Stimulated activated CD4-positive, alpha-beta T cell treated with anti-CD3 and anti-CD28 coated beads, Interleukin-4, amount 100 ng/mL, for 48 hours (primary cell): ENCODE measurements at places on chromosomes 16 and 17.
A peak's percentile ranks its signal among the peaks of the same experiment; 100 is the strongest.

DNA sequence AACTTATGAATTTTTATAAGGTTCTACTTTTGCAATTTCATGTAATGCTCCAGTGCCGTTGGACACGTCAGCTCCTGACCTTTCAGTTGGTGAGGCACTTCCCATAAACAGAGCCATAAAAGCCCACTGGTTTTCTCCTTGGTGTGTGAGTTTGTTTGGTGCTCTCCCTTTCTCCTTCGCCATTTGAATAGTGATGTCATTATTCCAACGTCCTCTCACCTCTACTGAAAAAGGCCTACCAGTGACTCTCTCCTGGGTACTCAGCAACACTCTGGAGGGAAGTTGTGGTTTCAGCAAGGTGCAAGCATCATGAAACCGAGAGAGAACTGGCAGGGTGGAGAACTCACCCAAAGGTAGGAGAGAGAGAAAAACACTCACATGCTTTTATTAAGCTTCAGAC, 29.6 kb upstream of the HNF1B start:
- peak; percentile 22 for DNase-seq

DNA sequence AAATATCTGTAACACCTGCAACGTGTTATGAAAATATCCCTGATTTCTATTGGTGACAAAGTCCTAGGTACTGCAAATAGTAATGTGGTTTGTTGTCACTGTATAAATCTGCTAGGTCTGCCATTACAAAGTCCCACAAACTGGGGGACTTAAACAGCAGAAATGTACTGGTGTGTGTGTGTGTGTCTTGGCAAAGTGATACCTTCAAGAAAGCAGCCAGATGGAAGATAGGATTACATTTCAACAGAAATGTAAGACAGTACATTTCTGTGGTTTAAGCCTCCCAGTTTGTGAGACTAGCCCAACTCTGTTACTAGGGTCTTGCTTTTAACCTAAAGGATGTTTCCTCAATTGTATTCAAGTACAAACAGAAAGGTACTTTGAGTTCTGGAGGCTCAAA, 531.7 kb downstream of the NPIPA7 start:
- DNase-seq: no peak

DNA sequence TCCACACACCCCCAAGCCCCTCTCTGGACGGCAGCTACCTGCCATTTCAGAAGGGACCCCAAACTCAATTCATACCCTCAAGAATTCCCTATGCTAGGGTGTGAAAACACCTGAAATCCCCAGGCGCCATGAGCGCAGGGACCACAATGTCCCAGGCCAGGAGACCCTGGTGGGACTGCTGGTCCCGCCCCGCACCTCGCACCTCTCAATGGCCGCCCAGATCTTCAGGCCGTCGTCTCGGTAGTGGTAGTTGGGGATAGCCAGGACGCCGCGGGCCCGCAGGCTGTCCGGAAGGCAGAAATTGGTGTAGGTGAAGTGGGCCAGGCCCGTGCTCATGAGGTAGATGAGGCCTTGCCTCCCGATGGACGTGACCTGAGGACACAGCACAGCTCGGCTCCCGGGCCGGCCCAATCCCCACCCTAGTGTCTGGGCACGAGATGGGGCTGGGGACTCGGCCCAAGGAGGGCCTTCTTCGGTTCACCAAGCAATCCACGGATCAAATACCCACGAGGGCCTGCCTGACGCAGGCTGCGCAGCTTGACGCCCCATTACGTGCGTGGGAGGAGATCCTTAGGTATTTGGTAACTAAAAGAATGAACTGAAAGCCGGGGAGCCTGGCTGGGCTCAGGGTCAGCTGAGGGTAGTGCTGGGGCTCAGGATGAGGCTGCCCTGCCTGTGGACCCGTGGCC, 9.2 kb downstream of the ALOXE3 start:
- no peak for DNase-seq

DNA sequence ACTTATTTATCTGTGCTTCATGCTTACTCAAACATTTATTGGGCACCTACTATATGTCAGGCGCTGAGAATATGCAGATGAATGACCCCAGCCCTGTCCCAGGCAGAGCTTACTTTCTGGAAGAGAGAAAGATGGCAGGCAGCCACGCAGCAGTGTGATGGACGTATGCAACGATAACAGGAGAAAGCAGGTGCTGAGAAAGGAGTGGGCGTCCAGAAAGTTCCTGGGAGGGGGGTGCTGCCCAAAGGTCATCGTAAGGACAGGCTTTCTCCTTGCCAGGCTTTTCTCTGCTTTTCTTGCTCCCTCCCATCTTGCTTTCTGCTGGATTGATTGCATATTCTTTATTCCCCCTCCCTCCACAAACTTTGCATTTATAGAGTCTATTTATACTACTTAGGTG, 124.5 kb downstream of the GAS7 start:
- DNase-seq: no peak

DNA sequence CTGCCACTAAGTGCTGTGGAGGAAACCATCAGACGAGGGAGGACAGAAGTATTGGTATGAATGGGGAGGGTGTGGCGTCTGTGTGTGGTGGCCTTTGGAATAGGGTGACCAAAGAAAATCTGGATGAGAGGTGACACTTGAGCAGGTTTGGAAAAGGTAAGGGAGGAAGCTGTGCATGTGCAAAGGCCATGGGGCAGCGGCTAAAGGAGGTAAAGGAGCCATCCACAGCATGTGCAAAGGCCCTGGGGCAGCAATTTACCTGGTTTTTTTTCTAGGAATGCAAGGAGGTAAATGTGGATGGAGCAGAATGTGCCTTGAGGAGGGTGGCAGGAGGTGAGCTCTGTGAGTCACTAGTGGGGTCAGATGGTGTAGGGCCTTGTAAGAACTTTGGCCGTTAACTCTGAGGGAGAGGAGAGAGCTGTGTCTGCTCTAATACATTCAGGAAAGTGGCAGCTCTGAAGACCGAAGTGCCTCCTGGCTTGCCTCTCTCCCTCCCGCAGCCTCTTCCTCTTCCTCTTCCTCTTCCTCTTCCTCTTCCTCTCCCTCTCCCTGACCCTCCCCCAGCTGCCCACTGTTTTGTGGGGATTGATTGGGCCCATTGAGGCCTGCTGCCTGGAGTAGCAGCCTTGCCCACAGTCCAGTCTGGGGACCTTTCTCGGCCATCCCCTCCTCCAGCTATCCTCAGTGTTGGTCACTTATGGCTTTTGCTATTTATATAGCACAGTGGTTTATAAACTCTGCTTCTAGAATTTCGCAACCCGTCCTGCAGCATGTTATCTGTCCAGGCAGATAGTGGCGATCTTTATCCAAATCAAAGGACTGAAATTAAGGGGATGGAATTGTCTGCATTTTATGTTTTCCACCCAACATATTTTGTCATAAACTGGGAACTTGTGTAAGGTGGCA, 38.7 kb downstream of the CMIP start:
- DNase-seq: no peak

DNA sequence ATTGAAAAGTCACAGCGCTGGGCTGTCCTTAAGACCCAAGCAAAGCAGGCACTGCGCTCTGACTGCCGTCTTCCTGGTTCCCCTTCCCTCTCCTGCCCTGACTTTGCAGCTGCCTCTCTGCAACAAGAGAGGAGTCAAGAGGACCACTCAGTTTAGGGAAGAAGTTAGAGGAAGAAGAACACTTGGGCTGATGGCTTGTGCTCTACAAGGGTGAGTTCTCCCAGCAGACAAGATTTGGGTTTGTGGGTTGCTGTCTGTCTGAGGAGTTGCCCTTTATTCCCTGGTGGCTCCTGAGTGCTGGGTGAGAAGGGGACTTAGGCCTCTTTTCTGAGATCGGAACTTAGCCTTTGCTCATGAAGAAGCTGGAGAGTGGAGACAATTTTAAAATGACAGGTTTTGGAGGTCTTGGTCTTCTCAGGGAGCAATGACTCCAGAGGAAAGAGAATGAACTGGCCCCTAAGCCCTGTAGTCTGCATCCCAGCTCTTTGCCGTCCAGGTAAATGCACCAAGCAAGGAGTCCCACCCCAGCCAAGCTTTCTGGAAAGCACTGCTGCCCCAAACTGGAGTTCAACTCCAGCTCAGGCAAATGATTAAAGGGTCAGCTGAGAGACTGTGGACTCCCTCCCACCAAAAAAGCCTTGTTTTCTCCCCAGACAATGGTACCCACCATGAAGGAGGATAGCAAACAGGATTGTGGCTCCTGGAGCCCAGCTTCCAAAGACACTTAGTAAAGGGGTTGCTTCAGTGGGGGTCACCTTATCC, 2.7 kb upstream of the HOXB9 start:
- DNase-seq: no peak

DNA sequence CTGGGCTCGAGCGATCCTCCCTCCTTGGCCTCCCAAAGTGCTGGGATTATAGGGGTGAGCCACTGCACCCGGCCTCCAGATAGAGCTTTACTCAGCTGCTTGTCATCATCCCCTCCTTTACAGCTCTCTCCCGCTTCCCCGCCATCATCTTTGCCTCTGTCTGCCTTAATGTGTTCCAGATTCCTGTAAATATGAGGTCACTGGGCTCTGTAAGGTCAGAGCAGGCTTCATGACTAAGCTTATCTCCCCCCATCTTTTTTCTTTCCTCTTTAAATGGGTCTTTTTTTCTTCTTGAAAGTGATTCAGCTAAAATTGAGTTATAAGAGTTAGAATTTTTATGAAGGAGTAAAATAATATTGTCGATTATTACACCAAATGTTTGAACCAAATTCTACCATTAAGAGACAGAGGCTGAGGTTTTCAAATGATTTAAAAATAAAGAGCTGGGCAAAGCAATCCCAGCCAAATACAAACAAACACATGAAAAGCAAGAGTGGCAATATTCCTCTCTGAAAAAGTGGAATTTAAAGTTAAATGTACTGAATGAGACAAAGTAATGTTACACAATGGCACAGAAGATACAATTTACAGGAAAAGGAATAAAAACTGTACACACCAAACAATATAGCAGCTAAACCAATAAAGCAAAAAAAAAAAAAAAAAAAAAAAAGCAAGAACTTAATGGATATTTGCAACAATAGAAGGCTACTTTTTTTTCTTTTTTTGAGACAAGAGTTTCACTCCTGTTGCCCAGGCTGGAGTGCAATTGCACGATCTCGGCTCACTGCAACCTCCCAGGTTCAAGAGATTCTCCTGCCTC, 62.1 kb downstream of the CRISPLD2 start:
- no peak for DNase-seq

- no peak for DNase-seq
These were observed 10.3 kb upstream of the TOX3 start for GRCh38 chr16:52557236-52557635.

DNA sequence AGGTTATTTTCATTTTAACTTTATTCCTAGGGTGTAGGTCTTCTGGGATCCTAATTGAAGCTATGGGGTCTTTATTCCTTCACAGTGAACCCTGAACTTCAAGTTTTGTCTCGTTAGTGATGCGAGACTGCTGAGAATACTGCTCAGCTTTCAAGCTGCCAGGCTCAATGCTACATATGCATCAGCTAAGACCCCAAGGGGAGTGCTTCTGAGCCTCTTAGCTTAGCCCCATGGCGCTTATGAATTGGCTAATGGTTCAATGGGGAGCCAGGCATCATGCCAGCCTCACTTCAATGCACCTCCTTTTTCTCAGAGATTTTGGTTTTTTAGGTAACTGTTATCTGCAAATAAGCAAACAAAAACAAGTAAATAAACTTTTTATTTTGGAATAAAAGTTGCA, 94.1 kb upstream of the SIAH1 start:
- DNase-seq: no peak

- no peak for DNase-seq
These were observed 14.5 kb downstream of the KIF19 start for GRCh38 chr17:74340470-74341023.

DNA sequence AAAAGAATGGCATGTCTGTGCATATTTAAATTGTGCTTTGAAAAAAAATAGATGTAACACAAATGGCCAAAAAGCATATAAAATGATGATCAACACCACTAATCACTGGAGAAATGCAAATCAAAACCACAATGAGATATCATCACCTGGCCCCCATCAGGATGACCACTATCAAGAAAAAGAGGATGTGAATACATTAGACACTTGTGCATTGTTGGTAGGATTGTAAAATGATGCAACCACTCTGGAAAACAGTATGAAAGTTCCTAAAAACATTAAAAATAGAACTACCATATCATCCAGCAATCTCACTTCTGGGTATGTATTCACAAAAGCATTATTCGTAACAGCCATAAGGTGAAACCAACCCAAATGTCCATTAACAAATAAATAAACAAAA, 91.5 kb downstream of the SPAG9 start:
- no peak for DNase-seq

DNA sequence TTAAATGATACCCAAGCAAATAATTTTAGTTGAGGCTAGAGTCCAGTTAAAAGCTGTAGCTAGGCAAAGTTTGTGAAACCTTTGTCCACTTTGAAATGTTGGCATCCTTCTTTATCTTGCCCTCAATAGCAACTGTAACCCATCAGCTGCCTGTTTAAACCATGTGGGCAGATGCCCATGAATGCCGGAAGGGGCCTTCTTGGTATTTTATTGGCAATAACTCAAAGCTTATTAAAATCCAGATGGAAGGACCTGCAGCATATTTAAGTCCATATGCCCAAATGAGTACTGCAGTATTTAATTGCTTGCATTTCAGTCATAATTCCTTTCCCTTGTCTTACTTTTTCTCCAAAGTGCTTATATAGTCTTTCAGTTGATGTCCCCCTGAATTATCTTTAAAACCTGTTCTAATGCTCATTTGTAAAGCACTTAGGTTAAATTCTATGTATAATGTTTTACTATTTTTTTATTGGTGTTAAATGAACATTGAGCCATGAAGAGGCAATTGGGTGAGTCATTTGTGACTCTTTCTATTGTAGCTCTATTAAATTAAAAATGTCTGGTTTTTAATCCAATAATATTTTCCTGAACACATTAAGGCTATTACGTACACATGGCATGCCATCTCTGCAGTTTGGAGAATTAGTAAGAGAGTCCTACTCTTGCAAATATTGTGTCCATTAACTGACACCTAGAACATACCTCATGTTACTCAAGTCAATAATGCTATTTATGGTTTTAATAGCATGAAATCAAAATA, 225.3 kb downstream of the KCNJ2 start:
- no peak for DNase-seq

- no peak for DNase-seq
These were observed 35.0 kb upstream of the ZNF423 start for GRCh38 chr16:49890876-49891275.

- DNase-seq: no peak
These were observed 26.6 kb downstream of the TMEM238L start for GRCh38 chr17:10777131-10777807.

GRCh38 chr17:54902611-54903010, 2.0 kb downstream of the TOM1L1 start:
- DNase-seq: no peak

GRCh38 chr17:76171706-76172105, 30.7 kb upstream of the FOXJ1 start:
- DNase-seq: no peak

DNA sequence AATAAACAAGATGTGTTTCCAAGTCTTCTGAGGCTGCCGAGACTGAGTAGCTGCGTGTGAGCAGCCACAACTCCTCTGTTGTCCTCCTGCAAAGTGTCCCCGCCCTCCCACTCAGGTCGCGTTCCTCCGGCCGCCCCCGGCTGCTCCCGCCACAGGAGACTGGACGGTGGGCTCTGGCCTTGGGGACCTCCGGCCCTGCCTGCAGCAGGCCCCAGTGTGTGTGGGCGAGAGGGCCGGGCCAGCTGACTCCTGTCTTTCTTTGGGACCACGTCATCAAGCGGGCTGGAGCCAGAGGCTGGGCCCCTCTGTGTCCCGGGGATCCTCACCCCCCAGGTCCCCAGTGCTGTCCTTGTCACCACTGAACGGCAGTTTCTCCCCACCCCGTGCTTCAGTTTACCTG, 175.3 kb downstream of the NPIPB11 start:
- no peak for DNase-seq

- DNase-seq: no peak
These were observed 27.9 kb upstream of the GINS2 start for GRCh38 chr16:85716680-85717038.

- no peak for DNase-seq
These were observed 306.7 kb downstream of the CNTNAP4 start for GRCh38 chr16:76583945-76584344.

GRCh38 chr17:81006891-81007290, 15.2 kb downstream of the CHMP6 start:
- no peak for DNase-seq
